ENCODE measurements at places on chromosomes 13 and 19.

- DNase-seq = no peak
Measured at GRCh38 chr13:98495627-98496478, 81.1 kb downstream of the STK24 start.

DNA sequence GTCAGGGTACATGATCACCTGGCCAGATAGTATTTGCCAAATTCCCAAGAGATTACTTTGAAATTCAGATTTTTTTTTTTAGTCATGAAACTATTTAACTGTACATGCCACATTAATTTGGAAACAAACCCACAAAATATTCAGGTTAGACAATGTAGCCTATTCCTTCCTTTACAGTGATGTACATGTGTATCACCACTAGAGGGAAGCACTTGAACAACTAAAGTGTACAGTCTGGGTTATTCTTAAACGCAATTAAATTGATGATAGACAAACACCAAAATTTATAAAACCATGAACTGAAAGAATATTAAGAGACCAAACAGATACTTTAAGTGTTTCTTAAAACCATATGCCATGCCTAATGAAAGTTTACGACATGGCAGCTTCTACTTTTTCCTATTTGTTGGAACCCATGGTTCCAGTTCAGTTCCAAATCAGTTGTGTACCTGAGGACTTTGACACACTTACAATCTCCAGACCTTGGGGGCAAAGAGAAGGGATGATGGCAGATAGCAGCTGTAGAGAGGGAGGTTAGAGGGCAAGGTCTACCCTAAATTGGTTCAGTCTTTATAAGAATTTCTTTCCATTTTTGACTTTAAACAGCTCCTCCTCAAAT lies 52.8 kb downstream of the TNFSF13B start:
- peak; percentile 10 for DNase-seq

DNA sequence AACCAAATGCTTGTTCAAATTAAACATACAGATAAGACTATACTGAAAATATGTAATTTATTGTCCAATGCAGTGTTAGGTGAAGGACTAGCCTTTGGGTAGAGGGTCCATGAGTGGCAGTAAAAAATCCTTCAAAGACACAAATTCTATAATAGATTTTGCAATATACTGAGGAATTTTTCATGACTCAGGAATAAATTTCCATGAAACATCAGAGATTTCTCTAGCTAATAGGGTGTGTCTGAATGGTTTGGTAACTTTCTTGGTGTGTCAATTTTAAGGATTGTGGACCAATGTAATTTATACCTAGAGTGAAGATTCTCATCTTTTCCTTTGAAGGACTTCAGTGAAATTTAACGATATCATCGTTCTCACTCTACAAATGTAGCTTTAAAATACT lies 546.7 kb downstream of the SLITRK5 start:
- no peak for DNase-seq

- DNase-seq = no peak
Measured at GRCh38 chr19:5352229-5352763, 11.7 kb upstream of the PTPRS start.

DNA sequence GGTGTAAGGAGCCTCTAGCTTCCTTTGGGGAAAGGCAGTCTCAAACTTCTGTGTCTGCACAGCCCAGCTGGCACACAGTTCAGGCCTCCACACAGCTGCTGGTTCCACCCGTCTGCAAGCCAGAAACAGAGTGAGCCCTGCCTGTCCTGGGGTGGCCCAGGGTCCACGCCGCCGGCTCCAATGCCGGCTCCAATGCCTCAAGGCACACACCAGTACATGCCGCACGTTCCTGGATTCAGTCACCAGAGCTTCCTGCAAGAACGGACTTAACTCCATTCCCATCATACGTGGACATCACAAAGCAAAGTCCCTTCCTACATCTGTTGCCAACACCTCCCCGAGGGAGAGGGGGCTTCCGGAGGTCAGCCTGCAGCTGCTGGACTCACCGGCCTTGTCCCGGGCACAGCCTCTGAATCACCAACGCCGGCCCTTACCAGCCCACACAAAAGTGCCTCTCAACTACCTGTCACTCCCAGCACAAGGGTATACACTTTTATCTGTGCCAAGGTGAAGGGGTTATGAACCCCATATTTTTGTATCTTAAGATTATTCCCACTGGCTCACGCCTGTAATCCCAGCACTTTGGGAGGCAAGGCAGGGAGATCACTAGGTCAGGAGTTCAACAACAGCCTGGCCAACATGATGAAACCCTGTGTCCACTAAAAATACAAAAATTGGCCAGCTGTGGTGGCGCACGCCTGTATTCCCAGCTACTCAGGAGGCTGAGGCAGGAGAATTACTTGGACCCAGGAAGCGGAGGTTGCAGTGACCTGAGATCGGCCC lies 8.5 kb downstream of the SH3GL1 start:
- no peak for DNase-seq

- no peak for DNase-seq
Measured at GRCh38 chr13:113857531-113858195, 6.2 kb downstream of the GAS6 start.

GRCh38 chr13:41500511-41500910 lies 43.2 kb downstream of the RGCC start:
- no peak for DNase-seq

- DNase-seq = no peak
Measured at GRCh38 chr13:44760434-44760833, 184.3 kb upstream of the TSC22D1 start.

DNA sequence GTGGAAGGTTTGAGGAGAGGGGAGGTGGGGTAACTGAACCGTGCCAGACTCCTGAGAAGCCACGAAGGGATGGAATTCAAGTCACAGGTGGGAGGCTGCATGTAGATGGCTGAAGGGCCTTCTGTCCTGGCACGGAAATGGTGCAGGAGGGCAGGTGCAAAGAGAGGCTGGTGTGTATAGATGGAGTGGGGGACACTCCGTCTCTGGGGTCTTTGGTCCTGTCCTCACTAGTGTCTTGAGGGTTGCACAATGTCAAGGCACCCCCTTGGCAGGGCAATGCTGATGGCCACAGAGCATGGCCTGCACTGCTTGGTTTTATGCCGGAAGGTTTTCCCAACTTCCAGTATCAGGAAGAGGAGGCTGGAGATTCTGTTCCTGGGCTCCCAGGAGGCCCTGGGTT lies 82.7 kb upstream of the SIAH3 start:
- DNase-seq = no peak

- no peak for DNase-seq
Measured at GRCh38 chr13:41562083-41562482, 104.7 kb downstream of the RGCC start.

DNA sequence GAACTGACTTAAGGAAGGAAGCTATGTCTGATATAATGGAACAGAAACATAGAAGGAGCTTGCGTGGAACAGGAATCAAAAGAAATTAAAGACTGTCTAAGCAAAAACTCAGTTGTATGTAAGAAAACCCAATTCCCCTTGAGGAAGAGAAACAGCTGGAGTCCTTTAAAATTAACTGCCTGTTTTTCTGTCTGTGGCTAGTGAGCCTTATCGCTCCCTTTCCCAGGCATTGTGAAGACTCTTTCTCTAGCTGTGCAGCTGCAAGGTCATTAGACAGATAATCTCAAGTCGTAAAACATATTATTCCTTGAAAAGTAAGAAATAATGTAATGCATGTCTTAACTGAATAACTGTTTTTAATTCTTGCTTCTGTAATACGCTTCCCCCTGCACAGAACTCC lies 39.7 kb upstream of the IGSF23 start:
- no peak for DNase-seq

DNA sequence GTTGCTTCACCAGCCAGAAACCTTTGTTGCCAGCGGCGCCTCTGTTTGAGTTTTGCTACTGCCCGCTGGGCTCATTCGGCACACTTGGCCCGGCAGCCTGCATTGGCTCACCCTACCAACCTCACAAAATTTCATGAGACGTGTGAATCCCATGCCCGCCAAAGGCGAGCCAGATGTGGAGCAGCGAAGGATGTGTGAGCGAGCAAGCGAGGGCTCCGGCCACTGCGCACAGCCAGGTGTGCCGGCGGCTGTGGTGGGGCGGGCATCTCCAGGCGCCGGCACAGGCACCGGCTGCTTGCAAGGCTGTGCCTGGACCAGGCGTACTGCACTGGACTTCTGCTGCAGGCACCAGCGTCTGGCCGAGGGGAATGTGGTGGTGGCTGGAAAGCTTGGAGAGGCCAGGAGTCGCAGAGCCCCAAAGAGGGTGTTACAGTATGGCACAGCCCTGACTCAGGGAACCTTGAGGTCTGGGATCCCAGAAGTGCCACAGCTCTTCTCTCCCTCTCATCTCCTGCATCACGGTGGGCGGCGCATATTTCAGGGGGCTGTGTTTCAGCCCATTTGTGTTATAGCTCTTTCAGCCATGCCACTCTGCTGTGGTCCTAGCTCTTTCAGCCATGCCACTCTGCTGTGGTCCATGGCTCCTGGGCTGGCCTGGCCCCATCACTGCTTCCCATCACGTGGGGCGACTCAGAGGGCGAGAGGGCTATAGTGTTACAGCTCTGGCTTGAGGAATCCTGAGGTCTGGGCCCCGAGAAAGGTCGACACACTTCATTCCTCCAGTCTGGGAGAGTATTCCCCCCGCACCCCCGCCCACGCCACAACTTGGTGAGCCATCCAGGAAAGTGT lies 592.0 kb upstream of the SLITRK5 start:
- no peak for DNase-seq

- no peak for DNase-seq
Measured at GRCh38 chr19:2554856-2555255, 78.9 kb downstream of the GADD45B start.

GRCh38 chr13:110306340-110306959 lies 507 bp downstream of the COL4A1 start:
- no peak for DNase-seq

DNA sequence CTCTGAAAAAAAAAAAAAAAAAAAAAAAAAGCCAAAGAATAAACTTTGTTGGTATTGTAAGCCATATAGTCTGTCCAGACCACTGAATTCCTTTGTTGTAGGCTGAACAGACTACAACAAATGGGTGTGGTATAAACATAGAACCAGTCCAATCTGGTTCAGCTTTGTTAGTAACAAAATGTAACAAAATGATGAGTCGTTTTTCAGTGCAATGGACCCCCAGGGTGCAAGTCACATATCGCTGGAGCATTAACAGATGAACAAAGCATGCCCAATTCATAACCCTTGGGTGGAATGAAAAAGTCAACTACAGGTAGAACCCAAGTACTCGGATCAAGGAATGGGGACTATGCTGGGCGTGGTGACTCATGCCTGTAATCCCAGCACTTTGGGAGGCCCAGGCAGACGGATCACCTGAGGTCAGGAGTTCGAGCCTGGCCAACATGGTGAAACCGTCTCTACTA lies 13.6 kb upstream of the FCHO1 start:
- no peak for DNase-seq

DNA sequence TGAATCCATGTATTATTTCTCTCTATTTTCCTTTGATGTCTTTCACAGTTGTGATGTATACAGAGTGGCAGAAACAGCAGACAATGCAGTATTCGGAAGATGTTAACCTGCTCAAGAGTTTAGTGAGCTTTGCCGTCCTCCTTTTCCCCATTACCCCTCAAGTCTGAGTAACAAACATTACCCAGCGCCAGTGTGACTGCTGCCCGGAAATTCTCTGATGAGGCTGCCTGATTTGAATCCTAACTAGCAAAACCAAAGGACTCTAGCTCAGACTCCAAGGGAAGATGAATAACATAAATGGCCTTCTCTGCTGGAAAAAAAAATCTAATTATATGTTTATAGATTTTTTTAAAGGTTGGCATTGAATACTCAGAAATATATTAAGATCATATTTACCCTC lies 247.3 kb upstream of the SOX21 start:
- DNase-seq = no peak

GRCh38 chr13:83794583-83794982 lies 87.7 kb downstream of the SLITRK1 start:
- no peak for DNase-seq

- no peak for DNase-seq
Measured at GRCh38 chr13:50226515-50227155, 211.4 kb downstream of the KCNRG start.

DNA sequence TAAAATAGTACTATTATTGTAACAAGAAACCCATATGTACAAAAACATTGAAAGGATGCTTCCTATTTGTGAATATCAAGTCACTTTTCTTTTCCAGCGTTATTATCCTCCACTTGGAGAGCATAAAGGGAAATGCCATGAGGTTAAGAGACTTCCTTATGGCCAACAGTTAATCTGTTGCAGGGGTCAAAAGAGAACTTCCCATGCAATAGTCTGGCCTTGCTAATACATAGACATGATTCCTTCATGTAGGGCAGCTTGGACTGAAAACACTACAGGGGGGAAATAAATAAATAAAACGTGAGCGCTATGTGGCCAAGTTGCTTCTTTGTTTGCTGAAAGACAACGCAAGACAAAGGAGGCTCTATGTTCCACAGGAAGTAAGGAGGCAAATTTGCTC lies 269.1 kb upstream of the EDNRB start:
- DNase-seq = no peak

- no peak for DNase-seq
Measured at GRCh38 chr19:1068009-1069001, 1.3 kb downstream of the ARHGAP45 start.

DNA sequence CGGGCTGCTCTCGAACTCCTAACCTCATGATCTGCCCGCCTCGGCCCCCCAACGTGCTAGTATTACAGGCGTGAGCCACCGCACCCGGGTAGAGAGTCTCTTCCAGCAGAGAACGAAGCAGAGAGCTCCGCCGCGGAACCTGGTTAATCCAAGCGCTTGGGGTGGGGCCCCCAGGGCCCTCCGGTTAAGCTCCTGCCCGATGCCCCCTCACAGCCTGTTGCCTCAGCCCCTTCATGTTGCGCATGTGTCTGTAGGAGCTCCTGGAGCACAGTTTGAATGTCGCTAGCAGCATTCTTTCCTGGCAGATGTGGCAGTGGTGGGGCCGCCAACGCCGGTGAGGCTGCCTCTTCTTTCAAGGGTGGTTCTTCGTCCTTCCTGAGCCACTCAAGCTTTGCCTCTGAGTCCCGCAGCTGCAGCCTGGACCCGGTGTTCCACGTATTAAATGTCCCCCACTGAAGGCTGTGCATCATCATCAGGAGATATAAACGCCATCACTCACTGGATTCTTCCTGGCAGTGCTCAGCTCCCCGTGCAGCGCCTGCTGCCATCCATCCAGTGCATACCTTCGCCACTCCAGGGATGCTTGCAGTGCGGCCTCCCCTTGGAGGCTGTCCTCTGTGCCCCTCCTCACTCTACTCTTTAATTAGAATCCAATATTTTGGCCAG lies 1919.3 kb downstream of the PCDH9 start:
- no peak for DNase-seq

GRCh38 chr19:51375504-51376221 lies 3.2 kb upstream of the NKG7 start:
- DNase-seq = no peak

DNA sequence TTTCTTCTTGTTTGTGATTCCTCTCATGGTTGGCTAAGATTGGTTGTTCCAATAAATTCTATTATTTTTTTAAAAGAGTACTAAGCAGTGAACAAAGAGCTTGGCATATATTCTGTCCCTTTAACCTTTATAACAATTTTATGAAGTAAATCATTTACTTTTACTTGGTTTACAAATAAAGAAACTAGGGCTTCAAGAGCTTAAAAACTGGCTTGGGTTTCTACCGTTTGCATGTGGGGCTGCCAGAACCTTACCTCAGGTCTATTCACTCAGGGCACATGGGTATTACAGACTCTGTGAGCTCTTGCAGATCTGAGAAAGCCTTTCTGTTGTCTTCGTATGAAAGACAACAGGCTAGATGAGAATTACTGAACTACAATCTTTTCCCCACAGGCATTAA lies 13.3 kb downstream of the N4BP2L1 start:
- DNase-seq = no peak

GRCh38 chr13:48144413-48145035 lies 49.6 kb upstream of the MED4 start:
- no peak for DNase-seq

Data from Panc1 (cell line).